Ovary (tissue), 10 donors: ENCODE measurements at places on chromosomes 2 and 18.

GRCh38 chr2:17793803-17794354, 22.4 kb upstream of the MSGN1 start:
- no peak for DNase-seq

GRCh38 chr2:221285148-221285547, 287.0 kb downstream of the EPHA4 start:
- DNase-seq, result no peak

- DNase-seq, result no peak
Measured at GRCh38 chr2:18245375-18245774, 315.1 kb downstream of the RDH14 start.

GRCh38 chr2:238203973-238204683, 633 bp upstream of the ILKAP start:
- DNase-seq, result no peak

- DNase-seq, result no peak
Measured at GRCh38 chr2:22485486-22485885, 899.5 kb upstream of the KLHL29 start.

- peak; percentile 41 for DNase-seq
Measured at GRCh38 chr2:240995041-240996021, 3.1 kb upstream of the SNED1 start.

DNA sequence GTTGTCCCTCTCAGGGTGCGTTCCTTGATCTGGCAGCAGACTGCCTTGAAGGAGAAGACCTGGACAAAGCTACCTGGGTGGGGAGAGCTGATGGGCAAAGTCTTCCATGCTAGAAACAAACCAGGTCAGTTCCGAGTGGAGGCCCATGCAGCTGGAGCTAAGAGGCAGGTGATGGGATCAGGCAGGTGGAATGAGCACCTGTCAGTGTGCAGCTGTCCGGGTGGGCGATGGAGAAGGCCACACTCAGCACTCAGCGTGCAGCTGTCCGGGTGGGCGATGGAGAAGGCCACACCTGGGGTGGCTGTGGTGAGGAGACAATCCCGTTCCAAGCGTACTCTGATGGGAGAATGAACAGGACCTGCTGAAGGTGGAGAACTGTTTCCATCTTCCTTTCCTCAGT, 237.3 kb upstream of the MYT1L start:
- no peak for DNase-seq

DNA sequence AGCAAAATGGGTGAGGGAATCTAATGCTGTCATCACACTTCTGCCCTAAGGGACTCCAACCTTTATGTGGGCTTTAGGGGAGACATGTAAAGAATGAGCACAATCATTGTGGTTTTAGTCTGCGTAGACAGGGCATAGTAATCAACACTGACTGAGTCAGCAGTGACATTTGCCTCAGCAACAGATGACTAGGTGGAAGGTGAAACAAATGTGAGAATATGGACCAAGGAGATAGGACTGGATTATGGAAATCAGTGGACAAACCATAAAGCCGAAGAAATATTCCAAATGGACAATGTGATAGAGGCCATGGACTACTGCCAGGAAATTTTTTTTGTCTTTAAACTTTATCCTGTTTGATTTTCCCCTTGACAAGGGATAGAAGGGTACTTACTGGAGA, 83.9 kb downstream of the PDK1 start:
- no peak for DNase-seq

- DNase-seq, result no peak
Measured at GRCh38 chr2:38168710-38169480, 92.9 kb upstream of the CYP1B1 start.

- DNase-seq, result no peak
Measured at GRCh38 chr2:27828305-27828704, 56.8 kb downstream of the MRPL33 start.

GRCh38 chr2:65957454-65957853, 477.5 kb upstream of the MEIS1 start:
- DNase-seq, result no peak

- DNase-seq, result peak; percentile 61
Measured at GRCh38 chr2:85353876-85354285, 447 bp downstream of the RETSAT start.

DNA sequence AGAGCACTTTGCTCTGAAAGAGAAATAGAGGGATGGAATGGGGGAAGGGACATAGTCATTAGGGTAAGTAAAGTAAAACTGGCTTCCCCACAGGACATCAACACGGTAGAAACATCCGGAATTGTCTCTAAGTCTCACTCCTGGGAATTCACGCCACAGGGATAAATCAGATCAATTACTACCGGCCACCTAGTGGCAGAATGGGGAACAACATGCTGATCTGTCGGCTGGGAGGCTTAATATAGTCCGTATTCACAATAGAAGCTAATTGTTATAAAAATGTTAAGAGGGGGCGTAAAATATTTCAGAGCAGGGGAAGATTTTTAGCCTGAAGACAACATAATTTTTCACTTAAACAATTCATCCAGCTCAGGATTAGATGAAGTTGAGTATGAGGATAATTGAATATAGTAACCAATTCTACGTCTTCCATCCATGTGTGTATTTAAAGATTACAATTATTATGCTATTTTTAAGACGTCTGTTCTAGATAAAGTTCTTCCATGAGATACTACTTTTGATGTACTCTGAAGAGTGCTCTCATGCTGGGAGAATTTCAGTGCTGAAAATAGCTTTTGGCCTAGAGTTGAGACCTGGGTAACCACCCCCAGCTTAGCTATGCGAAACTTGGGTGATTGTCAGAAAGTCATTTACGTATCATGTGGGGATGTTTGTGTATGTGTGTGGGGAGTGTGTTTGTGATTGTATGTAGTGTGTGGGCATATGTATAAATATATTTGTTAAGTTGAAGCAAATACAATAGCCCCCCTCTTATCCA, 65.7 kb downstream of the LRRTM1 start:
- DNase-seq, result no peak

GRCh38 chr2:226300196-226300886, 499.3 kb downstream of the IRS1 start:
- DNase-seq, result no peak

- no peak for DNase-seq
Measured at GRCh38 chr2:173770947-173771678, 194.1 kb downstream of the SP3 start.

- DNase-seq, result no peak
Measured at GRCh38 chr2:112866128-112866835, 29.7 kb upstream of the IL1B start.
